ENCODE measurements at places on chromosomes 5 and 9.

DNA sequence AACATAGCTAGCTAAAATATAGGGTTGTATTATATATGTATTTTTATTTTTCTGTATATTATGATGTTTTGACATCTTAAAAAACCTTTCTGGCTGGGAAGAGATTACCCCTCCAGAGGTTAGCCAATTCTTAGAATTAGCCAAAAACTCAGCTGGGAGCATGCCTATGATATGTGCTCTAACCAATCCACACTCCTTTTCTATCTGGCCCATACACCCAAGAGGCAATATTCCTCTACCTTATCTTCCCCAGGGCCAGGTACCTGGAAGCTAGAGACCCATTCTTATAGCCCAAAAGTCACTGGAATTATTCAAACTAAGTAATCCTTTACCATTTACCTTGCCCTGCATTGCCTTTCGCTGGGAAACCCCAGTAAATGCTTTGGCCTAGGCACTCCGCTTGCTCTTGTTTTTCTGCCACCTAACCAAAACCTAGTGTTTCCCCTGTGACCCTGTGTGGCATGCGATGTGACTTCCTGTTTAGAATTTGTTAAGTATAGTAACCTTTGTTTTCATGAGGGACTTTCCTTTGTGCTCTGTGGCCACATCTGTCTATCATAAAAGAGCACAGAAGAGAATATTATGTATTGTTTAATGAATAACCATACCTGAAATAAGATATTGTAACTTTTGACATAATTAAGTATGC lies 37.4 kb downstream of the CSNK1G3 start:
- no peak for DNase-seq

GRCh38 chr5:132662925-132663770 lies 5.2 kb downstream of the IL13 start:
- DNase-seq, result no peak

DNA sequence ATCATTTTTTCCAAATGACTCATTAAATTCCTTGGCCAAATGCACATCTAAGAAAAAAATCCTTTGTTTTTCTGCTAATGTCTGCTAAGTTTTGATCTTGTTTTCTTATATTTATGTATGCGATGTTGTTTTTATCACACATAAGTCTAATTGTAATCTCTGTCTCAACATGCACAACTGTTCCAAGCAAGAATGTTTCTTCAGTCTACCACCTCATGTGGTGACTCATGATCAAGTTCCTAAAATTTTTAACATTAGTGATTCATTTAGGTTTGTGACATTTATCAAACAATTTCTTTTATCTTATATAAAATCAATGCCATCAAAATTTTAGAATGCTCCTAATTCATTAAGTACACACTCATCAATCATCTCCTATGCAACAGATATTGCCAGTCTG lies 763.9 kb upstream of the FAM174A start:
- DNase-seq, result peak; percentile 2

DNA sequence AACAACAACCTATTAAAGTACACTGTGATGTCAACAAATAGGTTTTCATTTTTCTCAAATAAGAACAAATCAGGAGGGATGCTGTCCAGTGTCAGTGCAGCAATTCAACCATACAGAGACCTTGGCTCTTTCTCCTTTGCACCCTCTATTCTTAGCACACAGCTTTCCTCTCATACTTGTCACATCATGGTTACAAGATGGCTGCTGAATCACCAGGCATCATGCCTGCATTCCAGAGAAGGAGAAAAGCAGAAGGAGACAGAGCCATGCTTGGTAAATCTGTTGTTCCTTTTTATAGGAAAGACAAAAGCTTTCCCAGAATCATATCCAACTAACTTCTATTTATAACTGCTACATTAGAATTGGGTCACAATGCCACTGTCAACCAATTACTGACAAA lies 124.7 kb upstream of the VLDLR start:
- no peak for DNase-seq

GRCh38 chr9:130488621-130489330 lies 44.0 kb downstream of the ASS1 start:
- no peak for DNase-seq

DNA sequence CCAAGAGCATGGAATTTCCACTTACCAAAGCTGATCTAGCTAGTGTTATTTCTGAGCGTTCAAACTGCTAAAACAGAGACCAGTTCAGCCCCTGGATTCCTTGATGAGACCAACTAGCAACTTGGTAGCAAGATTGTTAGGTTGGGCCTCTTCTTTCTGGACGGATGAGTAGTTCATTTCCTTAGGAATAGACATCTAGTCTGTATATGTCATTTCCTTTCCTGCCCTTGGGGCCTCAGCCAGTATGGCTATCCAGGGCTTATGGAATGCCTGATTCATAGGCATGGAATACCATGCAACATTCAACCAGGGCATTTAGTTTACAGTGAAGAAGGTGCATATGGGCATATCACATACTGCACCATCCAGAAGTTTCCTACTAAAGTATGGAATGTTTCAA lies 14.5 kb upstream of the LPAR1 start:
- peak; percentile 87 for DNase-seq

DNA sequence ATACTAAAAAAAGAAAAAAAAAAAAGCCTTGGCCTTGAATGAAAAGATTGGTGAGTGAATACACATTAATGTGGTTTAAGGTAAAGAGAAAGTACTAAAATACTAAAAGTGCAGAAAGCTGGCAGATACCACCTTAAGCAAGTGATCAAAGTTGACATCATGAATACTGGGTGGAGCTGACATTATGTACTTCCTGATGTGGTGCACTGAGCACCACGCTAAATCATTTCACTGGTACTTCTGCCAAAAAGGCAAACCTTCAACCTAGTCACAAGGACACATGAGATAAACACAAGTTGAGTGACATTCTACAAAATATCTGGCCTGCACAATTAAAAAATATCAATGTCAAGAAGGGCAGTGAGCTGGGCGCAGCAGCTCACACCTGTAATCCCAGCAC lies 33.8 kb upstream of the PANK3 start:
- DNase-seq, result peak; percentile 38

All from NCI-H226 (cell line).